Testis (tissue), 5 donors: ENCODE measurements at places on chromosomes 2 and 18. TPM values are rescaled to one million over a fixed set of nuclear protein-coding genes. Genes with fewer than 3 reads are reported as not detected.
A peak's percentile ranks its signal among the peaks of the same experiment; 100 is the strongest.

- DNase-seq: no peak
Observed at GRCh38 chr2:163375472-163375871, 360.3 kb downstream of the FIGN start.

DNA sequence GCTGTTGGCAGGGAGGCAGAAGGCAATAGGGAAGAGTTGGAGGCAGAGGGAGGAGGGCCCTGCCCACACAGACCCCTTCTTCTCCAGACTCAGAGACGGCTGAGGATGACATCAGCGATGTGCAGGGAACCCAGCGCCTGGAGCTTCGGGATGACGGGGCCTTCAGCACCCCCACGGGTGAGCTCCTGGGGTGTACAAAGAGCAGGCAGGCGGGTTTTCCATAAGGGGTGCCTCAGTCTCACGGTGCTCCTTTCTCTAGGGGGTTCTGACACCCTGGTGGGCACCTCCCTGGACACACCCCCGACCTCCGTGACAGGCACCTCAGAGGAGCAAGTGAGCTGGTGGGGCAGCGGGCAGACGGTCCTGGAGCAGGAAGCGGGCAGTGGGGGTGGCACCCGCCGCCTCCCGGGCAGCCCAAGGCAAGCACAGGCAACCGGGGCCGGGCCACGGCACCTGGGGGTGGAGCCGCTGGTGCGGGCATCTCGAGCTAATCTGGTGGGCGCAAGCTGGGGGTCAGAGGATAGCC lies 10.0 kb downstream of the SPEG start:
- no peak for DNase-seq

- peak; percentile 75 for DNase-seq
Observed at GRCh38 chr2:219576505-219577388, 4.6 kb downstream of the INHA start.

DNA sequence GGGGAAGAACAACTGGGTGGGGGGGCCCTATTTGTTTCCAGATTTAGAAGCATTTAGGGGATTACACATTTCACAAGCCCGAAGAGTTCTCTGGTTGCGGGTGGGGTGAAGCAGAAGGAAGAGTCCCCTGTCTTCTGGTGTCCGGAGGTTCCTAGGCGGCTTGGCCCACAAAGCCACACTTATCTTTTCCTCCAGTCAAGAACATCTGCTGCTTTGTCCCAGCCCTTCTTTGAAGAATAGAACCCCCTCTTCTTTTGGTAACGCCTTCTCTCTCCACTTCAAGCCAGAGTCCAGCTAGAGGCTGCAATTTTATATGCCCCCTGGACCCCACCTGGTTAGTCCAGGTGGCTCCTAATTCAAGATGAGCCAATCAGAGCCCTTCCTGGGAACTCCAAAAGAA lies 15.8 kb downstream of the BOLA3 start:
- DNase-seq: no peak

DNA sequence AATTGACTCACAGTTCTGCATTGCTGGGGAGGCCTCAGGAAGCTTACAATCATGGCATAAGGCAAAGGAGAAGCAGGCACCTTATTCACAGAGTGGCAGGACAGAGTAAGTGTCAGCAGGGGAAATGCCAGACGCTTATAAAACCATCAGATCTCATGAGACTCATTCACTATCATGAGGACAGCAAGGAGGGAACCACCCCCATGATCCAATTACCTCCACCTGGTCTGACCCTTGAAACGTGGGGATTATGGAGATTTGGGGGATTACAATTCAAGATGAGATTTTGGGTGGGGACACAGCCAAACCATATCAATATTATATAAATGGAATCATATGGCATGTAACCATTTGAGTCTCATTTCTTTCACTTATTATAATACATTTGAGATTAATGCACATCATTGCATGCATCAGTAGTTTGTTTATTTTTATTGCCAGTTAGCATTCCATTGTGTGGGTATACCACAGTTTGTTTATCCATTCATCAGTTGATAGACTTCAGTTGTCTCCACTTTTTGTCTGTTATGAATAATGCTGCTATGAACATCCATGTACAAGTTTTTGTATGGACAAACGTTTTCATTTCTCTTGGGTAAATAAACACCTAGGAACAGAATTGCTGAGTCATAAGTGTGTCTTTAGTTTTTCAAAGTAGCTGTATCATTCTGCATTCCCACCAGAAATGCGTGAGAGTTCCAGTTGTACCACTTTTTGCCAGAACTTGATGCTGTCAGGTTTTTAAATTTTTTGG lies 5.8 kb upstream of the SRBD1 start:
- DNase-seq: no peak

- DNase-seq: no peak
Observed at GRCh38 chr2:170554278-170554955, 160.7 kb upstream of the SP5 start.

DNA sequence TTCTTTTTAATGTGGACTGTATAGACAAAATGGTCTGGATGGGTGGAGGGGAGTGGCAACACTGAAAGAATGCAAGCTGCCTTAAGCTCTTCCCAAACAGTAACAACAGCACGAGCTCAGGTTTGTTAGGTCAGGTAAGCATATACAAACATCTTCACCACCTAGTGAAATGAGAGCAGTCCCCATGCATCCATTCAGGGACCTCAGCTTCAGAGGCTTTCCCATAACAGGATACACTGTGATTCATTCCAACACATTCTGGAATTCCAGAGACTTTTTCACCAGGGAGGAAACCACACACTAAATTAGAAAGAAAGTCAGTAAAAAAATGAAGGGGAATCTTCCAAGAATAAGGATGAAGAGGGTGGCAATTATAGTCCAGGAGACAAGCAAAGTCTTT lies 50.4 kb upstream of the BZW1 start:
- no peak for DNase-seq

GRCh38 chr2:106261871-106262321 lies 67.8 kb upstream of the UXS1 start:
- DNase-seq: no peak

GRCh38 chr2:241615041-241615440 lies 21.9 kb downstream of the THAP4 start:
- DNase-seq: no peak

- peak; percentile 0 for DNase-seq
Observed at GRCh38 chr2:239598732-239599090, 197.9 kb upstream of the HDAC4 start.

DNA sequence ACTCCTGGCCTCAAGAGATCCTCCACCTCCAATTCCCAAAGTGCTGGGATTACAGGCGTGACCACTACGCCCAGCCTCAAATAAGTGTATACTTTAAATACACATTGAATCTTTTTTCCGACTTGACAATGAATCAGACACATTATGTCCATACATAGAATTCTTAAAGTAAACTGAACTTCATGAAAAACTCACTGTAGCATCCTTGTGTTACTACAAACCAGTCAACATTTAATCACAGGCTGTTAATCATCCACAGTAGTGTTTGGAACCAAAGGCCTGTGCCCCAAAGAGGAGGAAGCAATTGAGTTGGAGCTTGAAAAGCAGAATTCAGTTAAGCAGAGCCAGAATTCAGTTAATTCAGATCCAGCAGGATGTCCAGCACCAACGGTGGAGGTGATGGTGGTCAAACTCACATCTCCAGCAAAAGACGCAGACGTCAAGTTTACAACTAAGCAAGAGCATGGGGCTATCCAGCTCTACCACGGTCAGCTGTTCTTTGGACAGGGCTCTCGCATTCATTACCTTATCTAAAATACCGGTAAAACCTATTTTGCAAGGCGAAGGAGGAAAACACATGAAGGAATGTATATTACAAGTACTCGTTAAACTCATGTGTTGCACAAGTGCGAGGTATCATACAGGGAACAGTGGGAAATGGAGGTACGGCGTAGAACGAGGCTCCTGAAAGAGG lies 1.2 kb downstream of the SLC39A6 start:
- no peak for DNase-seq

DNA sequence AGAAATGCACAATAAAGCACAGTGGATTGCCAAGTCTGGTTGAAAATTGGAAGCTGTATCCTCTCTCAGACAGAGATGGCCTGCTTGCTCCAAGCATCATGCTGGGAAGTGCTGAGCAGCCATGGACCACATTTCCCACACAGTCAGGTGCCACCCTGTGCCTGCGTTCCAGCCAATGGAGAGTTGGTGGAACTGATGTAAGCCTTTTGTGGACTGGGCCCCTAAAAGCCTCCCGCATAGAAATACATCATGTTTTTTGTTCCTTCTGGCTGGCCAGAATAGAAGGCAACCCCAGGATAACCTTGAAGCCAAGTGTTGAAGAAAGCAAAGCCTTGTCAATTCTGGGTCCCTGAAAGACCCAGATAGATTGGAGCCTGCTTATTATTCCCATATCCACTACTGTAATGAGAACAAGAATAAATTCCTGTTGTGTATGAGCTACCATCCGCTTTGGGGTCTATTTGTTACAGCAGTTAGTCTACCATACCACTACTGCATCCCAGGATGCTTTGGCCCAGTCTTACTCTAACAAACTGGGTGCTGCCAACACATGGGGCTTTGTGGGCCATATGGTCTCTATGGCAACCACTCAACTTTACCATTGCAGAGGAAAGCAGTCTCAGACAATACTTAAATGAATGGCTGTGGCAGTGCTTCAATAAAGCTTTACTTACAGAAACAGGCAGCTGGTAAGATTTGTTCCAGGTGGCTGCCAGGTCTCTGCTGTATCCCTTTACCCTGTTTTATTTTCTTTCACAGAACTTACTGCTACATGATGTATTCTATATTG lies 65.4 kb downstream of the POLE4 start:
- DNase-seq: no peak

GRCh38 chr2:229296016-229296415 lies 24.9 kb upstream of the PID1 start:
- no peak for DNase-seq

GRCh38 chr2:178266445-178266844 lies 72.1 kb downstream of the OSBPL6 start:
- no peak for DNase-seq

DNA sequence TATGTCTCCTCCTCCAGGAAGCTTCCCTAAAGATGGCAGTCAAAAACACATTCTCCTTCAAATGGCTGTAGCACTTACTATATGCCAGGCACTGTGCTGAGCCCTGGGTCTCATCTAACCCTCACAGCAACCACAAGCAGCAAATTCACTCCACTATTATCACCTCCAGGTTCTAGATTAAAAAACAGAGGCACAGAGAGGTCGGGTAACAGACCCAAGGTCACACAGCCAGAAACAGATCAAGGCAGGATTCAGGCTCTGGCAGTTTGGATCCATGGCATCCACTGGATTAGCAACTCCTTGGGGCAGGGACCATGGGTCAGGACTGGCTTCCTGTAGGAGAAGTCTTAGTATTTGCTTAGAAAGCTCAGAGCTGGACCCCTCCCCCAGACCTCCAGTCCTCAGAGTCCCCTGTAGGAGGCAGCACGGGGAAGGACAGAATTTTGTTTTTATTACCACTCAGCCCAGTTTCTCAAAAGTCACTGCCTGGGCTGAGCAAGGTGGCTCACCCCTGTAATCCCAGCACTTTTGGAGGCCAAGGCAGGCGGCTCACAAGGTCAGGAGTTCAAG lies 34.4 kb downstream of the ZFP36L2 start:
- DNase-seq: no peak

DNA sequence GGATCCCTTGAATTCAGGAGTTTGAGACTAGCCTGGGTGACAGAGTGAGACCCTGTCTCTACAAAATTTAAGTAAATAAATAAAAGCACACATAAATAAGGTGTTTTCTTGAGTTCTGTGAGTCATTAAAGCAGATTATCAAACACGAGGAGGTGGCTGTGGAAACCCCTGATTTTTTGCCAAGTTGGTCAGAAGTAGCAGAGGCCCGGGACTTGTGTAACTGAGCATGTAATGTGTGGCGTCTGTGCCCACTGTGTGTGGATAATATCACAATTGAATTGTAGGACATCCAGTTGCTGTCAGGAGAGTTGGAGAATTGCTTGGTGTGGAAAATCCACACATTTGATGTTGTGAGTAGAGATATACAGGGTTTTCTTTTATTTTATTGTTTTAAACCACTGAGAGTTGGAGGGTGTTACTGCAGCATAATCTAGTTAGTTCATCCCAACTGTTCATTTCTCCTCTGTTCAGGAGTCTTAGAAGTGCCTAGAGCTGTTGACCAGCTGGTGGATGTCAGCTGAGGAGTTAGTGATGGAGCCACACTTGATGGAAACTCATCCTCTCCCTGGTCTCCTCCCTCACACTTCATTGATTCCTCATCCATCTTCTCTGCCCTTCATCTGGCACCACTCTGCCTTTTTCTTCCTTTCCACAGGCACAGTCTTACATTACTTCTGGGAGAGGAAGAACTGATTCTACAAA lies 45.9 kb upstream of the RHOB start:
- no peak for DNase-seq

- DNase-seq: no peak
Observed at GRCh38 chr2:240207661-240208060, 67.2 kb upstream of the OTOS start.

GRCh38 chr18:79755496-79756142 lies 42.1 kb upstream of the KCNG2 start:
- no peak for DNase-seq

- peak; percentile 57 for DNase-seq
Observed at GRCh38 chr2:10981941-10982431, 70.3 kb downstream of the KCNF1 start.

- DNase-seq: peak; percentile 16
Observed at GRCh38 chr18:52670896-52671295, 330.9 kb downstream of the DCC start.

GRCh38 chr2:136126421-136126926 lies 8.5 kb upstream of the CXCR4 start:
- DNase-seq: no peak

DNA sequence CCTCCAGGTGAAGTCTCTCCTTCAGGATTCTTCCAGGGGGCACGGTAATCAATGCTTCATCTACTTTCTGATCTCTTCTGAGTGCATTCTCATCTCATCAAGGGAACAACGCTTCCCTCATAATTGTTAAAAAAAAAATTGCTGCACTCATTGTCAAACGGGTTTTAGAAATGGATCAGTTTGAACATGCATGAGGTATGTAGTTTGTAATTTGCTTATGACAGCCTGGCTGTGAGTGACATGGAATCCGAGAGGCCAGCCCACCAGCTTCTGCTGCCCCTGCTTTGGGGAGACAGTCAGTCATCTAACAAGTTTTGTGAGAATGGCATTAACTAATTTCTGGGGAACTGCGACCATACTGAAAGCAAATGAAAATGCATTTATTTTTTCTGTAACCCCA lies 791.9 kb upstream of the SOX11 start:
- no peak for DNase-seq

GRCh38 chr18:48676756-48677368 lies 138.0 kb downstream of the CTIF start:
- DNase-seq: peak; percentile 82

Gene VWA3B
- 118 TPM for polyA plus RNA-seq

Gene GALNT5
- polyA plus RNA-seq: 0.45 TPM

Gene ANKRD30BL
- 42.3 TPM for polyA plus RNA-seq

Gene CDKL4
- 3.9 TPM for polyA plus RNA-seq

Gene CCDC68
- 8.5 TPM for polyA plus RNA-seq

Gene EFEMP1
- polyA plus RNA-seq: 74.0 TPM

Gene CKAP2L
- 9.5 TPM for polyA plus RNA-seq
